ENCODE measurements at places on chromosomes 5 and 9.

- DNase-seq: no peak
Observed at GRCh38 chr5:38780945-38781344, 64.9 kb upstream of the OSMR start.

GRCh38 chr9:130220352-130220751 is 45.2 kb upstream of the HMCN2 start:
- DNase-seq: no peak

DNA sequence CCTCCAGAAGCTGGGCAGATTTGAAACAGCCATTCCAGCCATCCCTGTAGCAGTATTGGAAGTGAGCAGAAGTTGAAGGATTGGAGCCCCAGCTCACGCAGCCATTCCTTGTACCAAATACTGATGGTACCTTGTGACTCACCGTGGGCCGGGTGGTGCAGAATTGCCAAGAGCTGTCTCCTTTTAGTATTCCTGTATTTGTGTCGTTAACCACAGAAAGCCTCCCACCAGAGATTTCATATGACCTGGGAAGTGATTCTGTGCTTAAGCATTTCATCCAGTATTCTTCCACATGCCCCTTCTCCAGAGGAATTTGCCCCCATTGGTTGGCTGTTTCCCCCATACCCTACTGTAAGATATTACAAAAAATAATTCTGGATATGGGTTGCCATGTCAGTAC is 17.7 kb upstream of the TLX3 start:
- no peak for DNase-seq

DNA sequence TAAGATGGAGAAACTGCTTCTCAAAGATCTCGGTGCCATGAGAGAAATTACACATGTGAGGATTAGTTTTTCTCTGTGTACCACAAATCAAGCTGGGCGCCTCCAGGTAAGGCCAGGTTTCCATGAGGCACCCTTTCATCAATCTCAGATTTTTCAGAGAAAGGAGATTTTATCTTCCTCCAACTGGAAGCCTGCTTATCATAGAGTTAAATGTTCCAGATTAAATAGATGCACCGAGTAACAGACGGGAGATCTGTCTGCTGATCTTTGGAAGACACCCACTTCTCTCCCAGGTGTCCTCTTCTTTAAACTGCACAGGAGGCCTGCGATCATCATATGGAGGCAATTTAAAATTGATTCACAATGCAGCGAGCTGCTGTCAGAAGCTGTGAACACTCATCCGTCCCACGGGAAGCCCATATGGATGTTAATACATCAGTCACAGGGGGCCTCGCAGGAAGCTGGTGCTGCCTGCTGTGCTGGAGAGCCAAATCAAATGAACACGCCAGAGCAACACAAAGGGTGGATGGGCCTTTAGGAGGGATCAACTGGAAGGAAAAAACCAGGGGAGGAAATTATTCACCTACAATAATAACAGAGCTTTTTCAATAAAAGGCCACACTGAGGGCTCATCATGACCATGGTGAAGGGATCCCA is 93.3 kb downstream of the TLE1 start:
- no peak for DNase-seq

- no peak for DNase-seq
Observed at GRCh38 chr5:119316086-119316485, 39.7 kb upstream of the TNFAIP8 start.

GRCh38 chr9:95383185-95383676 is 65.7 kb upstream of the FANCC start:
- DNase-seq: no peak

- DNase-seq: no peak
Observed at GRCh38 chr9:107487521-107488374, 1.8 kb downstream of the KLF4 start.

DNA sequence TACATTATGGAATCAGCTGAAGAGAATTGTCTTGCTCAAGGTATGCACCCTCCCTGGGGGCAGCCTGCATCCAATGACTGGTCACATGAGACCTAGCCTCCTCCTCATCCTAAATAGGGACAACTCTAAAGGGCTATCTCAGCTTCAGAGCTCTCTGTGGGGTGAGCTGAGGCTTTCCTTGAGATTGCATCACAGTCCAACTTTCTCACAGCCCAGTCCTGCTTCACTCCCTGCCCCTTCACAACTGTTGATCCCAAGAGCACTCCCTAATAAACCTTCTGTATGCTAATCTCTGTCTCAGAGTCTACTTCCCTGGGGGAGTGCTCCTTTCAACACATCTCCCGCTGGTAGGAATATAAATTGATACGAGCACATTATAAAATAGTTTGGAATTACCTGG is 44.1 kb upstream of the ERBIN start:
- no peak for DNase-seq

DNA sequence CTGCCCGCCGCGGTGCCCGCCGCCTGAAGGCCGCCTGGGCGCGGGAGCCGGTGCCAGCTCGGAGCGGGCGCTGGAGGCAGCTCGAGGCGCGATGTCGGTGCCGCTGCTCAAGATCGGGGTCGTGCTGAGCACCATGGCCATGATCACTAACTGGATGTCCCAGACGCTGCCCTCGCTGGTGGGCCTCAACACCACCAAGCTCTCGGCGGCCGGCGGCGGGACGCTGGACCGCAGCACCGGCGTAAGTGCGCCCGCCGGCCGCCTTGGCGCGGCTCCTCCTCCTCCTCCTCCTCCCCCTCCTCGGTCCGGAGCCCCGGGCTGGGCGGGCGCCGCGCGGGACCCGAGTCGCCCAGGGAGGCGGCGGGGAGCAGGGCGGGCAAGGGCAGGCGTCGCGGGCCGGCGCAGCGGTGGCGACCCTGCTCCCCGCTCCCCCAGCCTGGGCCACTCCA is 455 bp downstream of the OLFM1 start:
- no peak for DNase-seq

GRCh38 chr9:114058688-114059046 is 19.4 kb downstream of the AMBP start:
- DNase-seq: no peak

GRCh38 chr9:104568868-104569267 is at the start of gene OR13C8:
Gene OR13C8 (plus strand): TSS chr9:104569168. CDS start chr9:104569168, 0 bp downstream.
- DNase-seq: no peak

GRCh38 chr5:31921852-31922305 is 252.2 kb downstream of the GOLPH3 start:
- no peak for DNase-seq

- DNase-seq: no peak
Observed at GRCh38 chr9:131856105-131856504, 116.2 kb upstream of the RAPGEF1 start.

All from stimulated activated CD8-positive, alpha-beta memory T cell treated with anti-CD3 and anti-CD28 coated beads, Interleukin-7, amount 100 ng/mL, for 1 hour (primary cell).